ENCODE measurements at places on chromosomes 16 and 17. TPM values are rescaled to one million over a fixed set of nuclear protein-coding genes. Genes with fewer than 3 reads are reported as not detected.

- no peak for DNase-seq
Observed at GRCh38 chr17:14813649-14814370, 451.3 kb downstream of the PMP22 start.

DNA sequence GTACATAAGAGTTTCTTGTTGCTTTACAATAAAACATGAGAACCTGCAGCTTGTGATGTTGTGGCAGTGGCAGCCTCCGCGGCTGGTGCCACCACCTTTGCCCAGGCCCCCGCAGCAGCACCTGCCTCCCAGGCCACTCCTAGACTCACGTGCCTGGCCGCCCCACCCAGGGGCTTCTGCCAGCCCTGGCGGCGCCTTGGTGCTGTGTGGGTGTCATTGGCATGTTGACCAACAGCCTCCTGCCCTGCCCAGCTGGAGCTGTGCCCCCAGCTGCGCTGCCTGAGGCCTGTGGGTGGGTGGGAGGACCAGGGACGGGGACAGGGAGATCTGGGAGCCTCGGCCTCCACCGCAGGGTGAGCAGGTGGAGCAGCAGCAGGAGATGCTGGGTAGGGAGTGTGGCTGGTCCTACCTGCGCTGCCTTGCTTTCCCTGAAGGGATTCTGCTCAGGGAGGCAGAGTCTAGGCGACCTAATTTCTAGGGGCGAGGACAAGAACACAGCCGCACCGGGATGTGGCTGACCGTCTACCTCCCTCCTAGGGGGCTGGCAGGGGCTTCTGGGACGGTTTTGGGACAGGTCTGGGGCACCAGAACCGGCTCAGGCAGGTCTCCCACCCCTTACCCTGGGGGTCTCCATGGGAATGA, 428 bp upstream of the DNASE1L2 start:
- no peak for DNase-seq

- DNase-seq = no peak
Observed at GRCh38 chr17:58097384-58098088, 14.3 kb downstream of the DYNLL2 start.

GRCh38 chr16:71569621-71570020, 7.3 kb downstream of the TAT start:
- peak; percentile 38 for DNase-seq

DNA sequence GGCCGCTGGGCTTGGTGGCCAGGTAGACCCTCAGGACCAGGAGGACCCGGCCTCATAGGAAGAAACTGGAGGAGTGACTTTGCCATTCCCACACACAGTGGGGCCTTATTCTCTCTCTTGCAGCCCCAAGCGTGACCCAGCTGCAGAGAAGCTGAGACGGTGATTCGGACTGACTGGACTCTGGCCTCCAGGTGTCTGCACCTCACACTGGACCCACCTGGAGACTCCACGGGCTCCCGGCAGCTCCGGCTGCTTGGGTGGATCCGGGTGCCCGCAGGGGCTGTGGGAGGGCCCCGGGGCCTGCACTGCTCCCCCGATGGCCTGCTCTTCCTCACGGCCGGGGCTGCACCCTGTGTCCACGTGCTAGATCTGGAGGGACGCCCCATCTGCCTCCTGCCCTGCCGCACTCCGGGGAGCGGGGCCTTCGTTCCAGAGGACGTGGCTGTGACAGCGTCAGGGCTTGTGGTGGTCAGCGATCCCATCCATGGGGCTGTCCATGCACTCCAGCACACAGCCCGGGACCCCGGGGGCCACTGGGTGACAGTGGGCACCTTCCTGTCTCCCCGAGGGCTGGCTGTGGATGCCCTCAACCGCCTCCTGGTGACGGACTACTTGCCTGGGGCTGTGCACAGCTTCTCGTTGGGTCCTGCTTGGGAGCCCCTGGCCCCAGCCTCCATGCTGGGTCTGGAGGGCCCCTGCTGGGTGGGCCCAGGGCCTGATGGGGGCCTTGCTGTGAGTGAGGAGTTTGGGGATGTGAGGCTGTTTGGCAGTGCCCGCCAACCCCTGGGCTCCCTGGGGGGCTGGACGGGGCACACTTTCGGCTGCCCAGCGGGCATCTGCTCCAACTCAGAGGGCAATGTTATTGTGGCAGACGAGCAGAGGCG, 810 bp downstream of the NHLRC4 start:
- no peak for DNase-seq

- no peak for DNase-seq
Observed at GRCh38 chr17:18179196-18179595, 4.4 kb upstream of the ALKBH5 start.

DNA sequence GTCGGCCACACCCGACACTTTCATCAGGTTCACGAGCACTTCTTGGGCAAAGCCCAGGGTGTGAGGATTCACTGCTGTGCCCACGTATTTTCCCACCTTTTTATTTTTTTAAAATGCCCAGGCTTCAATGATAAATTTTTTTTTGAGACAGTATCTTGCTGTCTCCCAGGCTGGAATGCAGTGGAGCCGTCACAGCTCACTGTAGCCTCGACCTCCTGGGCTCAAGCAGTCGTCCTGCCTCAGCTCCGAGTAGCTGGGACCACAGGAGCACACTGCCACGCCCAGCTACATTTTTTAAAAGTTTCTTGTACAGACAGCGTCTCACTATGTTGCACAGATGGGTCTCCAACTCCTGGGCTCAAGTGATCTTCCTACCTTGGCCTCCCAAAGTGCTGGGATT, 17.8 kb downstream of the UTS2R start:
- no peak for DNase-seq

DNA sequence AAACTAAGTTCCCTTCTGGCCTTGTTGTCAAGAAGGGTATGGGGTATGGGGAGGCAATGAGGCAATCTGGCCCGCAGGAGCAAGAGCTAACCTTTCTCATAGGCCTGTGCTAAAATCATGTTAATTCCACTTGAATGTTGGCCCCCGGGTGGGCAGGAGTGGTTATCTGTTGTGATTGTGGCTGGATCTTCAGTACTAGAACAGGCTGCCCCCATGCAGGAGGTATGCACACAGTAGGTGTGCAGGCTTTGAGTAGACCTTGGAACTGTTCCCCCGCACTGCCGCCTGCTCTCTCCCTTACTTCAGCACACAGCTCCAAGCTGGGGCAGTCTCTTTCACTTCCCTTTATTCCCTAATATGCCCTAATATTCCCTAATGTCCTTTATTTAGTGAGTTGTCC, 52.4 kb upstream of the TANGO6 start:
- DNase-seq = no peak

DNA sequence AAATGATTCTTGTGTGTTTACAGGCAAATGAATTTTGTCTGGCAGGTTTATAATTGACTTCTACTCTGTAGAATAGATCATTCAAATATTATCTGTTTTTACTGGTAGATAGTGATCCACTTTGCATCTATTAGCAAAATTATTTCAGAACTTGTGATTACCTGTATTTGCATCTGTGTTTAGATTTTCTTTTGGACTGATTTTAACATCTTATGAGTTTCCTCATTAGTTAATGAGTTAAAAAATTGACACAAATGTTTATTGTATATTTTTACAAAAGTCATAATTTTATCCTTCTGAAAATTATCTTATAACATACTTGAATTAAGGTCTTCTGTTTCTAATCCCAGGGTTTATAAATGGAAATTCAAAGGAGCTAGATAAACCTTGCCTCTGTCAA, 132.0 kb upstream of the KCNJ16 start:
- no peak for DNase-seq

DNA sequence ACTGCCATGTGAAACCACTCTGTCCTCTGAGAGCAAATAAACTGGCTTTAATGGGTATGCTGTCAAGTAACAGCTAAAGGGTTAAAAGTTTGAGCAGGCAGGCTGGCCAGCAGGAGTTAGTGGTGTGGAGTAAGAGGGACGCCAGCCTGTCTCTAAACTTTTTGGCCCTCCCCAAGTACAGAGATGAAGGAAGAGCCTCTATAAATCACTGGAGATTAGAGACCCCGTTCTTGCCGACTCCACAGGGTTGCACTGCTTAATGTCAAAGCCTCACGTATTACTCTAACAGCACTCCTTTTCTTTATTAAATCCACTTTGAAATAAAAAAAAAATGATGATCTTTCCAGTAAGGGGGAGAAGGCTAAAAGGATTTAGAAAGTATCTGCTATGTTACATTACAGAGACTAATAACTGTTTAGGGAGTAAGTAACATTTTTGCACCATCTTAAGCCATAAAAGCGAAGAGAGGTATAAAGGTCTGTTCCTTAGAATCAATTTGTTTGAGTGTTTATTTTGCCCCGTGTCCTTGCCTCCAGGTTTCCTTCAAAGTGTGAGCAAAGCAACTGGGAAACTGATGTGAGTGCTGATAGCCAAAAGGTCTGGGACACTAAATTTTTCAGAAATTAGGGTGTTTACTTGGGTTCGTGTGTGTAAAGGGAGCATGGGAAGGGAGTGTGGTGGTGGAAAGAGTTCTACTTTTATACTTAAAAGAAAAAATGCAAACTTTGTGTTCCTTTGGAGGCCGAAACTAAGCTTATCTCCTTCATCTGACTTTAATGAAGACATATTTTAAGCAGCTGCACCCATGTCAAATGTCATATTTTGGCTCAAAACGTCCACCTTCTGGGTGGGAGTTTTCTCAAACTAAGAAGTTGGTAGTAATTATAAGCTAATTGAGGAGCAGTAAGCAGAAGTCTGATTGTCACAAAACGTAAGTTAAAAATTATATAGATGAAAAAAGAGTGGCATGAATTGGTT, 109.9 kb upstream of the TBX2 start:
- no peak for DNase-seq

DNA sequence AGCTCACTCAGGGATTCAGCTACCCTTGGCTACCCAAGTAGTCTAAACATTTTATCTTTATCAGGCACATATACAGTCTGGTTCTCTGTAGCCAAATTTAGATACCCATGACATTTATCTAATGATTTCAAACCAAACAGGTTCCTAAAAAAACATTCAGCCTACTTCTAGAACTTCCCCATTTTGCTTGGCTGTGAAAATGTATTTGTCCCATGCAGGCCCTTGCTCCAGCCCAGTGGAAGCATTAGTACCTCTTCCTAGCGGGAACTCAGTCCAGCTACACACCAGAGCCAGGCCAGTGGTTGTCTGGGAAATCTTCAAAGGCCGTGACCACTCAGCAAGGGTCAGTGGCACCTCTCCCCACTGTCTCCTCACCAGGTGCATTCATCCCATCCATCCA, 26.2 kb upstream of the NAGLU start:
- no peak for DNase-seq

GRCh38 chr17:44930667-44931066, 15.4 kb upstream of the GFAP start:
- DNase-seq = no peak

DNA sequence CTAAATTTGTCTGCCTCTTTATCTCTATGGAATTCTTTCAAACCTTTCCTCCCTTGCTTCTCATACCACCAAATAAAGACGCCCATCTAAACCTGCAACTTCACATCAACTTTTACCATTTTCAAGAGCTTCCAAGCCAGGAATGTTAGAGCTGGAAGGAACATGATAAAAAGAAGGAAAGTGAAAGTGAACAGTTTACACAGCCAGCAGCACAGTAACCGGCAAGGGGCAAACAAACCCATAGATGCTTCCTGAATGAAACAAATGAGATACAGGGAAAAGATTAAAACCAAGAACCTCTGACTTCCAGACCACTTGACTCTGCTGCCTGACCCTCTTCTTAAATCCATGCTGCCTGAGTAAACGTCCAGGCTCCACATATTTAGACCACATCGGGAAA, 231.1 kb upstream of the CA10 start:
- DNase-seq = no peak

DNA sequence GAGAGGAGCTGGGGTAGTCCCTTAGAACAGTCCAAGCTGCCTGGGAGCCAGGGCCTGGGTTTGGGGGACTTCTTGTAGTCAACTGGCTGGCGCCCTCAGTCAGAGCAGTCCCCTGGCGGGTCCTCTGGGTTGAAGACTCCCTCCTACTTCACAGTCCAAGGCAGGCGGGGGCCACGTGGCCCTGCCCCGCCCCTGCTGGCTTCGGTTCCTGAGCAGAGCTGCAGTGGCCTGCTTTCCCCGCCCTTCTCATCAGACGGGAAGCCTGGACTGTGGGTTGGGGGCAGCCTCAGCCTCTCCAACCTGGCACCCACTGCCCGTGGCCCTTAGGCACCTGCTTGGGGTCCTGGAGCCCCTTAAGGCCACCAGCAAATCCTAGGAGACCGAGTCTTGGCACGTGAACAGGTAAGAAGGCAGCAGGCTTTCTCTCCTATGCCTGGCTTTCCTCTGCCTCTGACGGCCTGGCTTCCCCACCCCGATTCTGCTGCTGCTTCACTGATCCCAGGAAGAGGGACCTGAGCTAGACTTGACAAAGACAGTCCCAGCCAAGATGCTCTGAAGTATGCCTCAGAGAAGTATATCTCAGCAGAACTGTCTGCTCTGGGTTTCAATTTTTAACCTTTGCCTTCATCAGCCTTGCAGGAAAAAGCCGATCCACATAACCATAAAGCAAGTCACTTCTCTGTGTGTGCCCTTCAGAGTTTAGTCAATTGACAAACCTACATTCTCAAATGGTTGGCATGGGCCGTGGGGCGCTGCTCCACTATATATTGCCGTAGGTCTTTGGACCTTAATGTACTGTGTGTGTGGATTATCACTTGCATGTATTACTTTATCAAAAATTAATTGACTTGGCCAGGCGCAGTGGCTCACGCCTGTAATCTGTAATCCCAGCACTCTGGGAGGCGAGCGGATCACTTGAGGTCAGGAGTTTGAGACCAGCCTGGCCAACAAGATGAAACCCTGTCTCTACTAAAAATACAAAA, 56.3 kb downstream of the SF3B3 start:
- peak; percentile 57 for DNase-seq

- no peak for DNase-seq
Observed at GRCh38 chr16:6571044-6571443, 761.6 kb upstream of the RBFOX1 start.

- DNase-seq = no peak
Observed at GRCh38 chr16:11708421-11708820, 34.2 kb downstream of the TXNDC11 start.

GRCh38 chr16:24745391-24745790, 15.9 kb downstream of the TNRC6A start:
- DNase-seq = no peak

Gene SLC16A13
- total RNA-seq = 13.9 TPM

Gene KRT31
- not detected for total RNA-seq

Gene CTRL
- 2.2 TPM for total RNA-seq

Gene TMEM204
- total RNA-seq = 5.0 TPM

Gene HEATR9
- not detected for total RNA-seq

Gene OTOP3
- total RNA-seq = 0.40 TPM

Gene HBA1
- 7.4 TPM for total RNA-seq

Gene MPP3
- 1.9 TPM for total RNA-seq

Gene TBC1D3H
- total RNA-seq = not detected

Gene ALOXE3
- total RNA-seq = not detected

Gene CD68
- total RNA-seq = 37.7 TPM

Gene CDC27
- 60.4 TPM for total RNA-seq
